Nephron progenitor cell (in vitro differentiated cells): ENCODE measurements at places on chromosomes 5 and 9.

- DNase-seq = no peak
These were observed 24.2 kb upstream of the ZBTB34 start for GRCh38 chr9:126836216-126836615.

- no peak for DNase-seq
These were observed 25.0 kb downstream of the CEP120 start for GRCh38 chr5:123398058-123398733.

- no peak for DNase-seq
These were observed 3.3 kb upstream of the FAM170A start for GRCh38 chr5:119626086-119626485.

DNA sequence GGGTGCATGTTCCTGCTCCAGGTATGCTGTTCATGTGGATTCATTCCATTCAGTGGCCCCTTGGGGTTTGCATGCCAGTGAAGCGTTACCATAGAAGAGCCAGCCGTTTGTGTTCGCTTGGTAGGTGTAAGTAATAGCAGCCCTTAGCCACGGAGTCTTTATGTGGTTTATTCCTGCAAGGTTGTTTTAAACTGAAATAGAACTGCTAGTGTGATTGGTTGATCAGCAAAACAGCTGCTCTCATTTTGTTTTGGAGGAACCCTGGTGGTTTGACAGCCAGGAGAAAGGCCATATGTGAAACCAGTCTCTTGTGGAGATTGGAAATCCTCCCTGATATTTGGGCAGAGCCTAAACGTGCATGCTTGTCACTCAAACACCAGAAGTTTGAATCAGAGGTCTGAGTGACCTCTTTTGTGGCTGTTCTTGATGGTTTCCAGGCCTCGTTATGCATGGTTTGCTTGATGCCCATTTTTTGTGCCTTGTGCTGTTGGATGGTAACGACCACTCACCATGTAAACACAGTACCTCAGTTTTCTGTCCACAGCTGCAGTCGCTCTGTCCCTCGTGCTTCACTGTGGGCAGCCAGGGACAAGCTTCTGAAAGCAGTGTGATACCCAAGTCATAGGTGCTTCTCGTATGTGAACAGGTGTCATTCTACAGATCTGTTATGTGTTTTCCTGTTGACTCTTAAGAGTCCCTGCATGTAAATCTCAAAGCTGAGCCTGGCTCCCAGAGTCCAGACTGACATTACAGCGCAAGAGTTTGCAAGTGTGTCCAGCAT lies 58.3 kb upstream of the NXNL2 start:
- no peak for DNase-seq

DNA sequence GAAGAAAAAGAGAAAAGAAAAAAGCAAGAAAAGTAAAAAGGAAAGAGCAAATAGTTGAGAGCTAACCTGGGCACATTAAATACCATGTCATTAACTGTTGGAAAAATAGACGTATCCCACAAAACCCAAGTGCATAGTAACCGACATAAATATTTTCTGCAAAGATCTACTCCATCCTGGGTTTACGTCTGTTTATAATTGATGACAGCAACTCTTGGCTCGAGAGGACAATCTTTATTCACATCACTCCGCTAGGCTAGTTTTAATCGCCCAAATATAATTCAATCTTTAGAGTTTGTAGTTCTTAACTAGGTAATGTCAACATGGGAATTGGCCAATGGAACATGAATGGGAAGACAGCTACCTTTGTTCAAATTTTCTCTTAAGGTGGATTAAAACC lies 321.7 kb upstream of the TNC start:
- no peak for DNase-seq

DNA sequence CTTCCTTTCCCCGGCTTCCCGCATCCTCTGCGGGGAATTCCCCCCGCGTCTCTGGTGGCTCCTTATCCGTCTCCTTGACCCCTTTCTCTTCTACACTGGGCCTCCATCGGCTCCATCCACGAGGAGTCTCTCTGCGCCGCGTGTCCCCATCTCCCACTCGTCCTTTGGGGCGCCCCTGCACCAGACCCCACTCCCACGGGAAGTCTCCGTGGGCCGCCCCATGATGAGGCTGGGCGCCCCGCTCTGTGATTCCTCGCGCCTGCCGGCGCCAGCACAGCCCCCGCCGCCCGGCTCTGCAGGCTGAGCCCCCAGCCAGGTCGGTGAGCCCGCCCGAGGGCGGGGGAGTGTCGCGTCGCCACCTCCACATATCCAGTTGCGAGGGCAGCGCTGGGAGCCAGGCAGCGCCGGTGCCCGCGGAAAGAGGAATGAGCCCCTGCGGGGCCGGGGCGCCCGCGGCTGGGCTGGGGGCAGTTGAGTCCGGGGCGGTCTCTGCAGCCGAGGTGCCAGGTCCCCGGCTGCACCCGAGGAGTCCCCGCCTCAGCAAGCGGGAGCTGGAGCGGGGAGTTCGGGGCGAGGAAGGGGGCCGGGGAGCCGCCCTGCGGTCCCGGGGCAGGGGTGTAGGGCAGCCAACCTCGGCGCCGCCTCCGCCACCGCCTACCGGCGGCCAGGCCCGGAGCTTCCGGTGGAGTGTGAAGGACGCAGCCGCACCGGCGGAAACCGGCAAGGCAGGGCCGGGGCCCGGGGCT lies 2.1 kb upstream of the TRAF1 start:
- peak; percentile 74 for DNase-seq

DNA sequence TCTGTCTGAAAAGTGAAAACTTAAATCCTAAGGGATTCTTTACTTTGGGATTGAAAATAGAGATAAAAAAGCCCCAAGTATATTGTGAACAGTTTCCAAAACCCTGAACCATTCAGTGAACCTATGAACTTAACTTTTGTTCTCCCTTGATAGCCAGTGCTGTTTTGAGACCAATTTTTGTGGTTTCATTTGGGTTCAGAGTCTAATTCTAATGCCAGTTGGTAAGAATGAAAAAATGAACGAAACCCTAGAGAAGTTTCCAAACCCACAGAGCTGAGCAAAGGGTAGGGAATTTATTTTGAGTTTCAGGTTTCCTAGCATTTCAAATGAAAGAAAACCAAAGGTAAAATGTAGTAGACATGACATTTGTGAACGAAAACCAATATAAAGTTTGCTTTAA lies 1366.8 kb downstream of the EFNA5 start:
- no peak for DNase-seq
